Activated CD4-positive, alpha-beta T cell treated with anti-CD3 and anti-CD28 coated beads, Interleukin-2, amount 50 U/mL, for 16 hours (primary cell): ENCODE measurements at places on chromosomes 7 and 10.

GRCh38 chr10:12743941-12744340 lies 257.6 kb downstream of the CCDC3 start:
- DNase-seq = no peak

GRCh38 chr10:100715101-100715444 lies 30.3 kb upstream of the PAX2 start:
- DNase-seq = no peak

GRCh38 chr10:80529604-80530003 lies 8.1 kb upstream of the SH2D4B start:
- DNase-seq = no peak

- no peak for DNase-seq
Measured at GRCh38 chr10:78155722-78156121, 122.1 kb downstream of the RPS24 start.

- no peak for DNase-seq
Measured at GRCh38 chr10:77601488-77601887, 36.1 kb downstream of the KCNMA1 start.

DNA sequence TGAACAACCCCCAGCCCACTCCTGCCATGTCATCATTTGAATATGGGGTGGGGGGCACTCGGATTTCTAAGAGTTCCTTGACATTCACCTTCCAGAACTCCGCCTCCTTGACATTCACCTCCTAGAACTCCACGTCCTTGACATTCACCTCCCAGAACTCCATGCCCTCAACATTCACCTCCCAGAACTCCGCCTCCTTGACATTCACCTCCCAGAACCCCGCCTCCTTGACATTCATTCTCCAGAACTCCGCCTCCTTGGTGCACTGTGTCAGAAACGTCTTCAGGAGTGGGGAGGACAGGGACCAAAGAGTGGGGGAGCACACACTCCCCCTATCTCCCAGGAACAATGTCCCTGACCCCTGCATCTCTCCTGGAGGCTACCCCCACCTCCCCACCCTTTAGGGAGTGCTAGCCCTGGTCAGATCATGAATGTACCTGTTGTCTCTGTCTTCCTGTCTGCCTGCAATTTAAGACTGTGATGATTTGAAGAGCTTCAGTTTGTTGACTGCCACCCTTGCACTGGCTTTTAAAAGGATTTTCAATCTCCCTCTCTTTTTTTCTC lies 110.1 kb downstream of the NPTX2 start:
- DNase-seq = no peak

- DNase-seq = no peak
Measured at GRCh38 chr10:101939729-101940128, 96.1 kb upstream of the KCNIP2 start.

- peak; percentile 57 for DNase-seq
Measured at GRCh38 chr10:95906677-95907455, 909 bp upstream of the CC2D2B start.

GRCh38 chr7:118052336-118052735 lies 131.6 kb upstream of the LSM8 start:
- DNase-seq = no peak

- DNase-seq = no peak
Measured at GRCh38 chr7:20484356-20484755, 131.1 kb upstream of the ABCB5 start.

GRCh38 chr10:7861509-7862120 lies 43.3 kb downstream of the TAF3 start:
- no peak for DNase-seq

DNA sequence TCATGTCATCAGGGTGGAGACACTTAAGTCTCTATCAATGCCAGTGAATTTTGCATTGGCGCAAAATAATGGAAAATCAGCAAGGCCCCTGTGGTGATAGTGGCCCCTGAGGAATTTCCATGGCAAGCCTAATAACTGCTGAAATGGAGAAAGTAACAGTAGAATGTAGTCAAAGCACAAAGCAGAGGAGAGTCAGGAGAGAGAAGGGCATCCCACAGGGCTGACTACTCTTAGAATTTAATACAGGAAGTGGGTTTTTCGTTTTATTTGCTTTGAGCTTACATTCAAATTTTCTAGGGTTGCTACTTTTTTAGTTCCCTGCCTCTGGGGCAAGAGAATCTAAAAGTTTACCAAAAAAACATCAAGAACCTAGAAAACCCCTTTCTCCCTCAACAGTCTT lies 39.0 kb downstream of the BZW2 start:
- DNase-seq = no peak

DNA sequence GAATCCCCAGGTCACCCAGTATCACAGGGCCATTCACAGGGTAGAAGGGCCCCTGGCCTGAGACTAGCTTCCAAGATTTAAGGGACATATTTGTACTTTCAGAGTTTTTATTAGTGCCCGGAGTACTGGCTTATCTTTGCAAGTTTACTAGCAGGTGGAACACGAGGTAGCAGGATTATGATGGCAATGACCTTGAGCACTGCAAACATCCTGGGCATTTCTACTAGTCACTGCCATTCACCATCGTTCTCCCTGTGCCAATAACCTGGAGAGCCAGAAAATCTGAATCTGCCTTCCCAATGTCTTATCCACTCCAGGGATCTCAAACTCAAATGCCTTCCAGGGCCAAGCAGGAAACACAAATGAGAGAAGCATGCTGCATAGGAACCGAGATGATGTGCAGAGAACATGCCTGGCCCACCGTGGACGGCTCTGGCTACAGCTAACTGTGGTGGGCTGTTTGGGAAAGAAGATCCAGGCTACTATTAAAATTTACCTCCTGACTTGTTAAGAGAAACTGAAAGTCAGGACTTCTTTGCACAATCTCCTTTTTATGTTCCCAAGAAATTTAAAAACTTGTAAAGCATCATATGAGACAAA lies 16.7 kb downstream of the FAM53B start:
- DNase-seq = no peak

GRCh38 chr10:27643301-27643700 lies 102.3 kb downstream of the MKX start:
- DNase-seq = no peak

DNA sequence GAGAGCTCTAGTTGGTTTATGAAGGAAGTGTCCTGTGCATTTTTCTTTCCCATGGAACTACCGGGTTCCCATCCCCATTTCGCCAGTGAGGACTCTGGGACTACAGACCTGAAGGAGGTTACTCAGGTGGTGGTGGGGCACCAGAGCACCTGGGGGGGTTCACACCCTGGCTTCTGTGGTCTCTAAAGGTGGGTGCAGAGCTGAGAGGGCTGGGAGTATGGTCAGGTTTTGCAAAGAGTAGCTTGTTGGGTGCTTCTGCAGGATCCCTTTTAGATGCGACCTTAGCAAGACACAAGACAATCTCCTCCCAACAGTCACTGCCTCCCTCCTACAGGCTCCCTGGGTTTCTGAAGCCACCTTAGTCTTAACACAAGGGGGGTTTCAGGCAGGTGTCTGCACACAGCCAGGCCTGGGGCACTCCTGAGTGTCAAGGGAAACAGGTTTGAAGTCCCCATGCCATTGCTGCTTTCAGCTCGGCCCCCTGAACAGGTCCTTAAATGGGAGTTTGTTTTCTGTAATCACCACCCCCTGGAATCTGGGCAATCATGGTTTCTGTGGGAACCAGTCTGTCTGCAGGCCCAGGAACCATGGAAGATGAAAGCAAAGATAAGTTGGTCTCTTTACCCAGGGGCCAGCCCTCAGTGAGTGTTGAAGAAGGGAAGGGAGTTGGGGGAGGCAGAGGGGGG lies 9.9 kb upstream of the CXCL12 start:
- DNase-seq = no peak

DNA sequence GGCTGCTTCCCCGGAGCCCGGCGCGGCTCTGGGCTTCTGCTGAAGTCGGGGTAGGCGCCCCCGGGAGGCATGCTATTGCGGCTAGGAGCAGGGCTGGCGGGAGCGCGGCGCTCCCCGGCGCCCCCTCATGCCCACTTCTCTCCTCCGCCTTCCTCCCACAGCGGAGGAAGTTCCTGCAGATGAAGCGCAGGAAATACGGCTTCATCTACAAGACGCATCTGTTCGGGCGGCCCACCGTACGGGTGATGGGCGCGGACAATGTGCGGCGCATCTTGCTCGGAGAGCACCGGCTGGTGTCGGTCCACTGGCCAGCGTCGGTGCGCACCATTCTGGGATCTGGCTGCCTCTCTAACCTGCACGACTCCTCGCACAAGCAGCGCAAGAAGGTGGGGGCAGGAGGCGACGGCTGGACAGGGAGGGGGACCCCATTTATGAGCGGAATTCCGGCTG lies 479 bp downstream of the CYP26A1 start:
- no peak for DNase-seq

- DNase-seq = peak; percentile 6
Measured at GRCh38 chr7:92260248-92260781, 14.5 kb downstream of the ANKIB1 start.

DNA sequence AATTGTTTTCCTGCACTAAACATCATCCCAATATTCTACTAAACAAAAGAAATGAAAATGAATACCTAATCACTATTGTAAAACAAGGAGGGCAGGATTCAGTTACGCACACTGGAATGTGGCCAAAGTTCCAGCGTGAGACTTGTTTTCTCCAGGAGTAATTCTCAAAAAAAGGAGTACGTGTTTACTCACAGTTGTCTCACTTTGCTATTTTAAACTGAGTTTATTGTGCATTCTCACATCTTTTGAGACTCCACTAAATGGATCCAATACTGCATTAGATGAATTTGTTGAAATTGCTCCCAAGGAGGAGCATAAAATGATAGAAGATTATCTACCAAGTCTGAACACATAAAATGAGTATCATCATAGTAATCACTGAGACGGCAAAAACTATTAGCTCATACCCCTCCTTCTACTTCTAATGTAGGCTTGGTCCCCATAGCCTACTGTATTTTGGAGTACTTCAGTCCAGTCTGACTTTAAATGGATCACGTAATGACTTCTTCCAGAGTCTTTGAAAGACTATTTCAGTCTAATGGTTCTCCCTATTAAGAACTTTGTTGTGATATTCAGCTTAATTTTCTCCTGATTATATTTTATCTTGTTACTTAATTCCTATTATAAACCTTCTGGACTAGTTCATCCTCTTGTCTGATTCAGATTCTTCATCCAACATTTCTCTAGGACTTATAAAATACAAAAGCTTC lies 3.8 kb downstream of the GRM3 start:
- no peak for DNase-seq

- no peak for DNase-seq
Measured at GRCh38 chr7:124183649-124184048, 150.8 kb upstream of the TMEM229A start.

- no peak for DNase-seq
Measured at GRCh38 chr7:7251742-7252141, 69.4 kb downstream of the C1GALT1 start.

DNA sequence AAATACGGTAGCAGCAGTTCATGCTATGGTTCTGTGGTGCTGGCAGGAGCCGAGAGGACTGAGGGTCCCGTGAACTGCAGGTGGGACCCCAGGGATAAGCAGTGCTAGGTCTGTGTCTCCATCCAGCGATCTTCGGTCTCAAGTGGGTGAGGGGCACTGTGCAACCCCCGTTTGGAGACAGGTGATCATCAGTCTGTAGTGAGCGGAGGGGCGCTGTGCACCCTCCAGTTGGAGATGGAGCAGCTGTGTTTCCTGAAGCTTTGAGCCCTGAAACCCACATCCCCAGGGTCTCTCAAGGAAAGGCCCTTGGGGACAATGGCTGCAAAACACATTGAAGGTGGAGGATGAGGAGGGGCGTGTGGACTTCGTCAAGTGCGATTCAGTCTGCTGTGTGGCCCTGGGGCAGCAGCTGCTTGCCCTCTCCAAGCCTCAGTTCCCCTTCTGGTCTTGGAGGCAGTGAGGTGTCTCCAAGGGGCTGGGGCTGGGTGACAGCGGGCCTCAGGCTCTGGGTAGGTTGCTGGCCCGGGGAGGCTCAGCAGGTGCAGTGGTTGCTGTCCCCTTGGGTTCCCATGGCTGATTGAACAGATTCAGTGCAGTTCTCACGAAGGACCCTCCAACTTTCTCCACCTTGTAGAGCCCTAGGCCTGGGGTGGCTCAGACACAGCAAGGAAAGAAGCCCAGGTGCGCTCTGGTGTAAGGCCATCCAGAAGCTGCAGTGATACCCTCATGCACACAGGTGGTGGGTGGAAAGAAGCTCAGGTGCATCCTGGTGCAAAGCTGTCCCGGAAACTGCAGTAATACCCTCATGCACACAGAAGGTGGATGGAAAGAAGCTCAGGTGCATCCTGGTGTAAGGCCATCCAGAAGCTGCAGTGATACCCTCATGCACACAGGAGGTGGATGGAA lies 160.6 kb downstream of the ADARB2 start:
- no peak for DNase-seq

DNA sequence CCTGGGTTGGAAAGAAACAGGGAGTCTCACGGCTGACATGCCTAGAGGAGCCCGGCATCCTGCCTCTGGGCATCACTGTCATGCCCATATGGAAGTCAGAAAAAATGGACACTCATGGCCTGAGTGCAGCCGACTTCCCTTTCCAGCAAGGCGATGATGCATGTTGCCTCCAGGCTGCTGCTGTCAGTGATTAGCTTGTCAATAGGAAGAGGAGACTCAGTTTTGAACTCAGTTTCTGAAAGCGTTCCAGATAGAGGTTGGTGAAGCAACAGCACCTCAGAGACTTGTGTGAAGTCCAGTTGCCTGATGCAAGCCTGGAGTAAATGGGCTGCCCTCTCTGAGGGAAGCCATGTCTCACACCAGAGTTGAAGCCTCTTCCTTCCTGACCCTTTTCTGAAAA lies 148.4 kb downstream of the TPST1 start:
- DNase-seq = no peak

DNA sequence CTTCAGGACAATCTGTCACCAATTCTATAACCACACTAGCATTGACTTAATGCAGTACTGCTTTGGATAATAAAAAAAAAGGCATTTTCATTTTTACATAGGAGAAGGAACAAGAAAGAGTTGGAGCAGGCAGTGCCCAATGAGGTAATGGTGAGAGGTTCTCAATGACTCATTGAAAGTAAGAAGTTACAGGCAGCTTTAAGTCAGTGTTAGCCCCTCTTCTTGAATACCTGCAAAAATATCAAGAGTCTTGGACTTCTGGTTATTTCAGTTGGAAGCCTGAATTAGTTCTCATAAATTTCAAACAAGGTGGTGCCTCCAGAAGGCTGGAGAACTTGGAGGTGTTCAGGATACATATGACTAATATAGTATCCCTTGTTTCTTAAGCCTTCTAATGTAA lies 422.5 kb downstream of the HTR7 start:
- no peak for DNase-seq

GRCh38 chr7:81638198-81638597 lies 131.6 kb downstream of the HGF start:
- no peak for DNase-seq

DNA sequence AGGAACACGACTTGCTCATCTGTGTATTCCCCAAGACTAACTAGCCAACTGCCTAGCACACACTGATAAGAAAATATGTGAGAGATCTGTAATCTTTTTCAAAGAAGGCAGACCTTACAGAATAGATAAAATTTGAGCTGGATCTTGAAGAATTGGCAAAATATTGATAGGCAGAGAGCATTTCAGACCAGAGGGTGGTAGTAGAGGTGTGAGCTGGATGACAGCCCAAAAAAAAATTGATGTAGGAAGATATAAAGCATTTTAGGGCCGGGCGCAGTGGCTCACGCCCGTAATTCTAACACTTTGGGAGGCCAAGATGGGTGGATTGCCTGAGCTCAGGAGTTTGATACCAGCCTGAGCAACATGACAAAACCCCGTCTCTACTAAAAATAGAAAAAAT lies 1.2 kb upstream of the ZNF746 start:
- no peak for DNase-seq
